ENCODE measurements at places on chromosomes 4 and X.

DNA sequence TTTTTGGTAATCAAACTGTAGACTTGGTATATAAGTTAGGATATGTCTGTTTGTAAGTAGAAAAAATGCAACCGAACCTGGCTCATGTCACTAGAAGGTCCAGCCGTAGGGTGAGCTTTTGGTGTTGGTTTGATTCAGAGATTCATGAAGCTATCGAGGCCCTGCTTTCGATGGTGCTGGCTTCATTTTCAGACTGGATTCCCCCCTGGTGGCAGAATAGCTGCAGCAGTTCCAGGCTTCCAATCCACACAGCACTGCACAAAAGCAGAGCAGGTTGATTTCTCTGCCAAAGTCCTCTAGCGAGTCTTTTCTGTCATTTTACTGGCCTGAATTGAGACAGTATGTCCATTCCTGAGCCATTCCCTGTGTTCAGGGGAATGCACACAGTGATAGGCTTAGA is 33.1 kb downstream of the PDK3 start:
- DNase-seq = peak; percentile 51

- DNase-seq = no peak
Observed at GRCh38 chrX:35743331-35743730, 54.8 kb upstream of the MAGEB16 start.

- DNase-seq = peak; percentile 27
Observed at GRCh38 chr4:177441061-177441802, 1.0 kb downstream of the AGA start.

DNA sequence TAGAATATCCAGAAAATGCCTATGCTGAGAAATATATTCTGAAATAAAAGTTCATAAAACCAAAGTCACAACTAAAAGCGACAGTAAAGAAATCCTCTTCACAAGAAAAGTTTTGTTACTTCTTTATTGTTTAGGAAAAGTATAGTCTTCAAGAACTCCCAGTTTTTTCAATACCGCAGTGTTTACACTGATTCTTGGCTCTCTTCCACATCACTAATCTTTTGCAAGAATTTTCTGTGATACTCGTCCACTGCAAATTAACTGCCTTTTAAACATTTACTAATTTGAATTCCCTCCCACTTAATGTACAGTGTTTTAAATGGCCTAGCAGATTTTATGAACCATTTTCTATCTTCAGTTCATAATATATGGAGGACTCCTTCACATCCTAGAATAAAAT is 65.1 kb downstream of the HPGDS start:
- DNase-seq = no peak
